LoVo (cell line): ENCODE measurements at places on chromosomes 2 and 18.

GRCh38 chr18:57797209-57797651, 5.9 kb downstream of the ATP8B1 start:
- DNase-seq: peak; percentile 76

GRCh38 chr2:171598713-171599319, 76.5 kb downstream of the CYBRD1 start:
- DNase-seq: peak; percentile 75

DNA sequence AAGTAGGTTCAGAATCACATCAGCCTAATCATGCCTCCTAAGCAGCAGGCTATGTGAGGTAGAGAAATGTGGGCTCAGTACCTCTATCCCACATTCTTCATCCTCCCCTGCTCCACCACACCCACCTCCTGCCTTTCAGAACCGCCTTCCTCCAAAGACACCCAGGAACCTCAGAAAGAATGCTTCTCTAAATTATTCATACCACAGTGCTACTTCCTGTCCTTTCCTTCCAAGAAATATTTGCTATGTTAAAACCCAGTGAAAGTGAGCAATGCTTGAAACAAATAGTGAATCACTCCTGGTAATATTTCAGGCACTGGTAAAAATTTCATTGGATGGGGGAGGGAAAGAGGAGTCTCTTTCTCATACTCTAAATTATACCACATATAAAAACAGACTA, 24.0 kb upstream of the CREB1 start:
- DNase-seq: peak; percentile 2

DNA sequence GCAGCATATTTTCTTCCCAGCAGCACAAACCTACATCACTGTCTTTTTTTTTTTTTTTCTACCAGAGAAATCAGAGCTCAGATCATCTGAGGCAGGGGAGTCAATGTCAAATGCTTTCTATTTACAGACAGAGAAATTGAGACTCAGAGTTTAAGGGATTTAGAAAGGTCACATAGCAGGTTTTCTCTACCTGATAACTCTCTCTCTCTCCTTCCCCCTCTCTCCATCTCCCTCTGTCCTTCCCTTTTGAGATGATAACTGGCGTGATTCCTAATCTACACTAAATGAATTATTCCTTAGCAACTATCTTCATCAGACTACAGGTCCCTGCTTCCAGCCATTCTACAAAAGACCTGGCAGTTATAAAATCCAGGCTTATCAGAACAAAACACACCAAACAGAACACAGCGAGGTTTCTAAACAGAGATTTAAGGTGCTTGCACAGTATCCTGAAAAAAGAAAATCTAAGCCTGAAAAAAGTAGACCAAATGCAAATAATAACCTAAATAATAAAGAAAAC, 161.6 kb upstream of the PKDCC start:
- no peak for DNase-seq

GRCh38 chr2:188976545-188977268, 2.5 kb downstream of the COL3A1 start:
- peak; percentile 46 for DNase-seq

DNA sequence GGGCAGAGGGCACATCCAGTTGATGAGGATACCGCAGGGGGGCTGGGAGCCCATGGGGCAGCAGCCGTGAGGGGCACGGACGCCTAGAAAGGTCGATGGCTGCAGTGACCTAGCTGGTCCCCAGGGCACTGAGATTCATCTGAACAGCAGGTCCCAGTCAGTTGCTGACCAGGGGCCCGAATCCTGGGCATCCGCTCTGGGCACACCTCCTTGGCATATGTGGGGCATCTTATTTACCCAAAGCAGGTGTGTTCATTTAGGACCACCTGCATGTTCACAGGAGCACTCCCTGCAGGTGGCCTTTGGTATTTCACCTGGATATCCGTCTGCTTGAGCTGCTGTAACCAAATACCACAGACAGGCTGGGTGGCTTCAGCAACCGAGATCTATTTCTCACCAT, 72.0 kb upstream of the ODC1 start:
- DNase-seq: no peak

- DNase-seq: peak; percentile 38
Measured at GRCh38 chr2:181106789-181107627, 126.6 kb downstream of the UBE2E3 start.

DNA sequence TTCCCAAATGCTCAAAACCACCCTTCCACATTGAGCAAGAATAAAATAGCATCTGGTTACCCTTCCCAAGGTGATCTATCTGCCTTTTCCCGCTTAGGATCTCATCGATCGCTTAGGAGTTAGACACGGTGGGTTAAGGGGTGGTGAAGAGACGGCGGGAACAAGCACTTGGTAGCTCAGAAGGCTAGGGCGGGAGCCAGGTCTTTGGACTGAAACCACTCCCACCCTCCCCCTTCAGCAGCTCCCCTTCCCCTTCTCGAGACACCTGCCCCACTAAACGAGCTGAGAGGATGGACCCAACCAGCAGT, 513 bp downstream of the THOC1 start:
- no peak for DNase-seq

GRCh38 chr2:109532728-109533076, 81.1 kb downstream of the SEPTIN10 start:
- DNase-seq: no peak

- no peak for DNase-seq
Measured at GRCh38 chr2:70984576-70985282, 6.3 kb downstream of the ANKRD53 start.

- peak; percentile 39 for DNase-seq
Measured at GRCh38 chr2:137969418-137969765, 5.1 kb downstream of the HNMT start.
